ENCODE measurements at places on chromosomes 1 and 21. TPM values are rescaled to one million over a fixed set of nuclear protein-coding genes. Genes with fewer than 3 reads are reported as not detected.
A peak's percentile ranks its signal among the peaks of the same experiment; 100 is the strongest.

DNA sequence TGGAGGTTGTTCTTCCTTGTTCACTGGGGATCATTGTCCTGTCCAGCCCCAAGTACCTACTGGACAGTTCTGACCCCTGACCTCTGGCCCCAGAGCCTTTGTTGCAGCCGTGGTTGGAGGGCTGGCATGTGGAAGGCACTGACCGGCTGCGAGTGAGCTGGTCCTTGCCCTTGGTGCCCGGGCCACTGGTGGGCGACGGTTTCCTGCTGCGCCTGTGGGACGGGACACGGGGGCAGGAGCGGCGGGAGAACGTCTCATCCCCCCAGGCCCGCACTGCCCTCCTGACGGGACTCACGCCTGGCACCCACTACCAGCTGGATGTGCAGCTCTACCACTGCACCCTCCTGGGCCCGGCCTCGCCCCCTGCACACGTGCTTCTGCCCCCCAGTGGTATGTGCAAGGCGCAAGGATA is 11.4 kb downstream of the TIE1 start:
- DNase-seq: no peak

GPR52 gene
- 1.0 TPM for total RNA-seq

HPCA gene
- total RNA-seq: not detected

DNA sequence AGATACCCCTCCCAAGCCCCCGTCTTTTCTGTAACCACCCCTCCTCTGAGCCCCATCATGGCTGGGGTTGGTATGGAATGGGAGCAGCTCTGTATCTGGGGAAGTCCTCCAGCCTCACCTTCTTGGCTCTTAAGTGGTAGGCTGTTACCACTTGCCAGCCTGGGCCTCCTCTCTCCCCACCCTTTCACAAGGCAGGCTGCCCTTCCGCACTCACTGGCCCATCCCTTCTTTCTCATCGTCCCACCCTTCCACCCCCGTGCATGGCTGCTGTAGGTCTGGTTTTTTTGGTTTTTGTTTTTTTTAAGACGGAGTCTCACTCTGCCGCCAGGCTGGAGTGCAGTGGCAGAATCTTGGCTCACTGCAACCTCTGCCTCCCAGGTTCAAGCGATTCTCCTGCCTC is 5.2 kb downstream of the CYB561D1 start:
- no peak for DNase-seq

DNA sequence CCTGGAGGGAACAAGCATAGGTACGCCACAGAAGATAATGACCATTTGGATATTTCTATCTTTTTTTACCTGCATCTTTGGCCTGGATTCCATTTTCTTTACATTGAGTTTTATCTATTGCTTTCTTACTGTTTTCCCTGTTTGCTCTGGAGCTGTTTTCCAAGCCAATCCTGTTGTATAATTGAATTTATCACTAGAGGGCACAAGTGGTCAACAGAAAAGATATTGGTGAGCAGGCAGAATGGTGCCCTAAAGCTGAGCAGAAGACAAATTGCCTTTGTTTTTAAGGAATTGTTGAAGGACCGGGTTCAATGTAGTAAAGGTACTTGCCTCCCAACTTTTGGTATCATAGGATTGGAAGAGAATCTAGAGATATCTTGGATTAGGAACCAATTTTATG is 152.8 kb downstream of the PPP1R12B start:
- peak; percentile 45 for DNase-seq

GRCh38 chr1:168396508-168396907 is 115.8 kb downstream of the TBX19 start:
- no peak for DNase-seq

GRCh38 chr1:53826367-53826766 is 11.7 kb downstream of the NDC1 start:
- no peak for DNase-seq

PLA2G2A gene
- total RNA-seq: not detected

- DNase-seq: no peak
Observed at GRCh38 chr1:228542981-228543380, 55.8 kb downstream of the RNF187 start.

HOOK1 gene
- total RNA-seq: not detected

PPM1J gene
- 0.69 TPM for total RNA-seq

DNA sequence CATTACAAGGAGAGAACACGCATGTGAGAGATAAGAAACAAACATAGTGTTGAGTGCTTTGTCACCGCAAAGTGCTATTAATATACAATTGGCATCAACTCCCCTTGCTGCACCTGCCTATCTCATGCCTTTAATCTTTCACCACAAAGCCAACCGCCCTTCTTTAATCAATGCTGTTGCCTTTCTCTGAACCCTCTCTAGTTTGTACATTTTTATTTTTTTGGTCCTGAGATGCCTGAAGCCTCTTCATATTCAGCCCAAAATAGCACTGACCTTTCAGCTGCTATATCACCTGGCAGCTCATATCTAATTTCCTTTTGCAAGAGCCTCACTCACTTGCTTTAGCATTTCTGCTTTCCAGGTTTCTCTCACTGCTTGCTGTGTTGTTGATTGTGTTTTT is 504.7 kb downstream of the NUF2 start:
- DNase-seq: no peak

CACNA1S gene
- not detected for total RNA-seq
